ENCODE measurements at places on chromosomes 1 and 21.

DNA sequence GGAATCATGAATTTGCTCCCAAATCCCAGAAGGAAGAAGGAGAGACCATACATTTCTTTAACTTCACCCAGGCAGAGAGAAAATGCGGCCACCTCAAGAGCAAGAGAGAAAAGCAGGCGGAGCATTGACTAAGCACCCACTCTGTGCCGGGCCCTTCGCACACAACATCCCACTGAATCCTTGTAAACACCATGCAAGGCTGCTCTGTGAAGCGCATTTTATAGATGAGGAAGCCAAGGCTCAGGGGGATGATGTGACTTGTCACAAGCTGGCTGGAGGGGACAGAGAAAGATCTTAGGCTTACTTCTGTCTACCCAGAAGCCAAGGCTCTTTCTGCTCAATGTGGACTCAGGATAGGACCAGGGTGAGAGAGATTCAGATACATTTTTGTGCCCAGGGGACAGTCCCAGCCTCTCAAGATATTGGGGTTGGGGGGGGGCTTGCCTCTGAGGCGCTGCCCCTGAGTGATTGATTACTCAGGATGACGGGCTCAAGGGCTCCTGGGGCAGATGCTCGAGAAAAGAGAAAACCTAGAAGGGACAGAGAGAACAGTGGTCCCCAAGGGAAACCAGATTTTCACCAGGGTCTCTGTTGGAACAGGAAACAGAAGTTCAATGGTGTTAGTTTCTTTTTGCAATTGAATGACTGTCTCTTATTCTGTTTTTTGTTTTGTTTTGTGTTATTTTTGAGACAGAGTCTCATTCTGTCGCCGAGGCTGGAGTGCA is 19.5 kb downstream of the PADI2 start:
- DNase-seq: no peak

- no peak for DNase-seq
These were observed 132.9 kb downstream of the SLC30A10 start for GRCh38 chr1:219795363-219795917.

GRCh38 chr1:82625537-82625936 is 824.8 kb downstream of the ADGRL2 start:
- no peak for DNase-seq

- no peak for DNase-seq
These were observed 42.1 kb upstream of the ARHGEF16 start for GRCh38 chr1:3412376-3412775.

GRCh38 chr21:43752758-43753438 is 23.2 kb downstream of the CSTB start:
- DNase-seq: no peak

- DNase-seq: no peak
These were observed 62.2 kb downstream of the ZNF684 start for GRCh38 chr1:40593449-40594186.

DNA sequence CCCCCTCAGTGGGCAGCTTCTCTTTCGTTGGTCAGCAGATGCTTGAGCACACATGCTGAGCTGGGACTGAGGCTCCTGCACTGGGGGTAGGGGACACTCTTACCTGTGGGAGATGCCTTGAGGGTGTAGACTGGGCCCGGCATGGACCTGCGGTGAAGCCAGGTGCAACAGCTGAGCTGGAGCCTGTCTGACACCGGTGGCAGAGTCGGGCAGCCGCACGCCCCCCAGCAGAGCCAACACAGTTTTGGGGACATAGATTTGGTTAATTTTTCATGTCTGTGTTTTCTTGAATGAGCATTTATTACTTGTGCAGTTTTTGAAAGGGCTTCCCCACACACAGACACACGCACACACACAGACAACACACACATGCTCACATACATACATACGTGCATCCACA is 5.9 kb upstream of the HES5 start:
- no peak for DNase-seq

DNA sequence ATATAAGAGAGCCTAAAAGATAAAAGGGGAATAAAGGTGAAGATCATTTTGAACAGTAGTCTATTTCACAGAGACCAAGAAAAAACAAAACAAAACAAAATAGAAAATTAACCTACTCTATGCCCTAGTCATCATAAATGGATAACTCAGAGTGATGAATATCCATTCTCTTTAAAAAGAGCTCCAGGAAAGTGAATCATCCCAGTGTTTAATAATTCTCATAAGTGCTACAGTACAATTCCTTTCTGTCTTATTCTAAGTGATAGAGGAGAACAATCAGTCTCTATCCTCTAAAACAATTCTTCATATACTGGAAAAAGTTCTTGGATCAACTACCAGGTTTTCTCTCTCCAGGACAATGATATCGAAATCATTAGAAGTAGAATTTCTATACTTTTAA is 45.8 kb downstream of the GDAP2 start:
- DNase-seq: no peak

DNA sequence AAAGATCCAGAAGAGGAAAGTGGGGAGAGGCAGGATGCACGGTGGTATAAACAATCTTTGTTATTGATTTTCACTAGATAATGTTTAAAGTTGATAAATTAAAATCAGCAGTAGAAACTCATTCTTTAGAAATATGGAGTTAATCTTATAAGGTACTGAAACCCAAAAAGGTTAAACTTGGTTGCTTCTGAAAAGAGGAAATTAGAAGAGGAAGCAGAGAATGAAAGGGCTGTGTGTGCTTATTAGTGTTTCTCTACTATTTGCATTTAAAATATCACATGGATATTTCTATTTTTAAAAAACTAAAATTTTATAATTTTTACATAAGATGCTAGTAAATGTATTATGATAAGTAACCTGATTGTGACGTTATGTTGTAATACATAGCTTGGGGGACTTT is 24.4 kb downstream of the C1orf141 start:
- no peak for DNase-seq

- no peak for DNase-seq
These were observed 11.1 kb upstream of the REG4 start for GRCh38 chr1:119822406-119822805.

DNA sequence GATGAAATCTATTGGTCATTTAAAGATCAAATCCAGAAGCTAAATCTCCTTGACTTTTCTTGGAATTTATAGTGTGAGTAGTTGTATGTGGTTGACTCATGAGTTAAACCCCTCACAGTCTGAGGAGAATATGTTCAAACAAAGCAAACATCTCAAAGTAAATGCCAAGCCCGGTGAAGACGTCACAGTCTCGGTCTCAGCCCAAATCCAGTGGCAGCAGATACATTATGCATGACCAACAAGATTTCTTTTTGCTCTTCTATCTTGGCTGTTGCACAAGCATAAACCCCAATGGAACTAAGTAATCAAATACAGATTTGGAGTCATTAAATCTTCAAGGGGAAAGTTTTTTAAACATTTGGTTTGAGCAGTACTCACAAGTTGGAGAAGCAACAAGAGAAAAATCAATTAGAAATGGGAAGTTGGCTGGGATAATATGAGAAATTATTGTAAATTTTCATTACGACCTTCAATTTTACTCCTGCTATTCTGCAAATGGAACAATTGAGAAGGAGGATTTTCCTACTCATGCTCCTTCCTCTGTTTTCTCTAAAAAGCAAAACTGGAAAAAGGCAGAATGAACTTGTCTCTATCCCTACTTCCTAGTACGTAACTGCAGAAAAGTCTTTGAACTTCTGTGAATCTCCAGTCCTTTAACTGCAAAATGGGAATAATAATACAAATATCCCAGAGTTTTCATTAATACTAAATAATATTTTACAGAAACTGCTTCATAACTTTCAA is 575.8 kb downstream of the NUF2 start:
- DNase-seq: no peak

DNA sequence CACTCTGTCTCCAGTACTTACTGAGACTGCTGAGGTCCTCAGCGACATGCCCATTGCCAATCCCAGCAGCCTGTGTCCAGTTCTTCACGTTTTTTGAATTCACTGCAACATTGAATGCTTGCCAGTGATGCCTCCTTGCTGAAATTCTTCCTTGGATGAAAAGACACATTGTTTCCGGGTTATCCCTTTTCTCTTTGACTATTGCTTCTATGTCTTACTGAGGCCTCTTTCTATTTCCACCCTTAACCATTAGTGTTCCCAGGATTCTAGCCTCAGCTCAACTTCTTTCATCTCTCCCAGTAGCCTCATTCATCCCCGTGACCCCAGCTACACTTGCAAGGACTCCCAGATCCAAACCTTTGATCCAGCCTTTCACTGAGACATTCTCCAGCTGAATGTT is 46.5 kb upstream of the KIF26B start:
- no peak for DNase-seq

DNA sequence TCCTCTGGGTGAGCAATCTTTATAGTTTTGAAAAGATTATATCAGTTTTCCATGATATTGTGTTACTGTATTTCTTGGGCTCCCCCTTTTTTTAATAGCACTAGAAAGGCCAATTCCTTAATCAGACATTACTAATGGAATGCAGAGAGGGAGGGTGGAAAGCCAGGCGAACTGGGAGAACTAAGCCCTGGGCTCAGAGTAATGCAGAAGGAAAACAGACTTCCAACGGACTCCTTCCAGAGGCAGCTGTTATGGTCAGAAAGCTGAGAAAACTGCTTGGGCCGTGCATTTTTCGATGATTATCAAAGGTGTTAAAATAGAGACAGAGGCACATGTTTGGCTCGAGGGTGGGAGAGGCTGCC is 206.3 kb downstream of the FOXD2 start:
- no peak for DNase-seq

DNA sequence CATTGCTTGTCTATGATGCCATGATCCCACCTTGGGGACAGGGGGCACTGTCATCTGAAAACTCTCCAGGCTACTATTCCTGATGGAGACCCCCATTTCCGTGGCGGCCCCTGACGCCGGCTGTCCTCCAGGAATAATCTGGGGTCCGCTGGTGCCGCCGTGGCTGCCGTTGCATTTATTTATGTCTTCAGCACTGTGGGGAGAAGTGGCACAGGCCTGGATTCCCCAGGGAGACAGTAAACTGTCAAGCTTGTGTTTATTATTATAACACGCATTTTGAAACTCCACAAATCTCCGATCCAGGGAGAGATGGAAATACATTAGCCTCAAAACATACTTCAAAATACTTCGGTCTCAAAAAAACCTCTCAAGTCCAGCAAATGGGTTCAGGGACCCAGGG is 126.9 kb upstream of the C1orf174 start:
- DNase-seq: no peak

GRCh38 chr21:44911384-44912157 is 9.1 kb downstream of the ITGB2 start:
- no peak for DNase-seq

GRCh38 chr1:56331892-56332567 is 247.3 kb downstream of the PLPP3 start:
- DNase-seq: no peak

GRCh38 chr1:32797456-32797855 is 19.7 kb downstream of the YARS1 start:
- no peak for DNase-seq

GRCh38 chr1:155835548-155835947 is 21.5 kb downstream of the GON4L start:
- no peak for DNase-seq

DNA sequence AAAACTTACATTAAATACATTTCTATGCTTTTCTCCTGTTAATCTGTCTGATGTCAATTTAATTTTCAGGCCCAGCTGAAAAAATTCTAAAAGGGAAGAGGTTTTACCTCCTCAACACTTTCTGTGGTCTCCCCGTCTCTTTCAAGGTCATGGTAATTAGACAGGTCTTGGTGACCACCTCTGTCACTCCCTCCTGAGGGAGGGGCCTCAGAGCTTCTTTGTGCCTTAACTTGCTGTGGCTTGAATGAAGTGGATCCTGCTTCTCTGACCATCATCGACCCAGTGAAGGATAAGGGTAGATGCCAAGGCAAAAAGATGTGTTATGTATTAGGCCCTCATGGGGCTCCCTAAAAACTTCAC is 40.8 kb upstream of the OSBPL9 start:
- DNase-seq: no peak

GRCh38 chr1:3869751-3870301 is 12.6 kb downstream of the DFFB start:
- no peak for DNase-seq

- peak; percentile 8 for DNase-seq
These were observed 27.6 kb downstream of the CD244 start for GRCh38 chr1:160834945-160835565.

DNA sequence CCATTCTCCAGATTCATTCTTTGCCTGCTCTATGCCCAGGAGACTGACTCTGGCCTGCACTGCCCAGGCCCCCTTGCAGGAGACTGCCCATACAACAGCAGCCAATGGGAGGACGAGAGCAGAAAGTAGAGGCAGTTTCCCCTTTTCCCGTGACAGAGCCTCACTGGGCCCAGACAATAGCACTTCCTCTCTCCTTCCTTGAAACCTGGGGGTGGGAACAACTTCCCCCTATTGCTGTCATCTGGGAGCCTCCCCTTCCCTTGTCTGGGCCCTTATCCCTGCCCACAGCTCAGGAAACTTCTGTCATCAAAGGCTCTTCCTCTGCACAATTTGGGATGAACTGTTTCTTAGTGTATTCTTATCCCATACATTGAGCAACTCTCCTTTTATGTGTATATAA is 60.8 kb upstream of the KCNJ15 start:
- no peak for DNase-seq

- no peak for DNase-seq
These were observed 14.4 kb upstream of the XCL1 start for GRCh38 chr1:168561989-168562388.

DNA sequence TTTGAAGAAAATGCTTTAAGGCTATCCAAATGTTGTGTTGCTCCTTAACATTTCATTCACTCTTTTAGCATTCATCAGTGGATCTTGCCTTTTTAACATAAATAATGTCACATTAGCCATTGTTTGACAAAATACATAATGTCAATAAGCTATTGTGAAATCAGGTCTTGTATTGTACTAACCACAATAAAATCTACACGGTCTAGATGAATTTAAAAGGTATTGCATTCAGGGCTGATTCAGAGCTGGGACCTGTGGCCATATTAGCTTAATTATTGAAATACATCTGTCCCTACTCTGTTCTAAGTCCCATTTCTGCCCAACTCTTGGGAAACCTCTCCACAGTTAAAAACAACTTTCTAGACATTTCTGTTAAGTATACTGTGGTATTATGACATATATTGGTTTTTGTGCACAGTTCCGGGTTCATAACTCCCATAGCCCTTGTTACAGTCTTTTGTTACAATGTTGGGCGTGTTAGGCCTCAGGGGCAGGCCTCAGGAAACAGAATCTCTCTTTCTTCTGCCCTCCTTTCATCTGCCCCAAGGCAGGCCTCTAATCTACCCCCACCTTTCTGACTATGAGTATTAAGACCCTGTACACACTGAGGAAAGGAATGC is 44.7 kb upstream of the CITED4 start:
- no peak for DNase-seq

- no peak for DNase-seq
These were observed 30.7 kb downstream of the GRHL3 start for GRCh38 chr1:24349891-24350290.

- no peak for DNase-seq
These were observed 22.7 kb upstream of the SHE start for GRCh38 chr1:154524881-154525280.

DNA sequence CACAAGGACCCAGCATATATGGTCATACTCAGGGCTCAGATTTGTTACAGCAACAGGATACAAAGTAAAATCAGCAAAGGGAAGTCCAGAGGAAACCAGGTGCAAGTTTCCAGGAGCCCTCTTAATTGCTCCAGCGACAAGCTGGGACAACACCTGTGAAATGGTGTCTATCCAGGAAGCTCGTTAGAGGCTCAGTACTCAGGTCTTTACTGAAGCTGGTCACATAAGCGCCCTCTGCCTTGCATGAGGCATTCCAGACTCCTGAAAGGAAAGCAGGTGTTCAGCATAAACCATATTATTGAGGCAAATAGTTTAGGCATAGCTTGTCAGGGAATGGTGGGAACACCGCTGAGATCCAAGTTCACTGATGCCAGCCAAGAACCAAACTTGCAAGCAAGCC is 231.0 kb downstream of the SLC35F3 start:
- DNase-seq: no peak

GRCh38 chr21:45088116-45088515 is 13.7 kb downstream of the ADARB1 start:
- DNase-seq: no peak

All from NCI-H748 treated with DMSO at 0.1 percent for 48 hours (cell line).